ENCODE measurements at places on chromosomes 2 and 18.

GRCh38 chr2:204205538-204205937 is 269.0 kb downstream of the ICOS start:
- peak; percentile 7 for DNase-seq

DNA sequence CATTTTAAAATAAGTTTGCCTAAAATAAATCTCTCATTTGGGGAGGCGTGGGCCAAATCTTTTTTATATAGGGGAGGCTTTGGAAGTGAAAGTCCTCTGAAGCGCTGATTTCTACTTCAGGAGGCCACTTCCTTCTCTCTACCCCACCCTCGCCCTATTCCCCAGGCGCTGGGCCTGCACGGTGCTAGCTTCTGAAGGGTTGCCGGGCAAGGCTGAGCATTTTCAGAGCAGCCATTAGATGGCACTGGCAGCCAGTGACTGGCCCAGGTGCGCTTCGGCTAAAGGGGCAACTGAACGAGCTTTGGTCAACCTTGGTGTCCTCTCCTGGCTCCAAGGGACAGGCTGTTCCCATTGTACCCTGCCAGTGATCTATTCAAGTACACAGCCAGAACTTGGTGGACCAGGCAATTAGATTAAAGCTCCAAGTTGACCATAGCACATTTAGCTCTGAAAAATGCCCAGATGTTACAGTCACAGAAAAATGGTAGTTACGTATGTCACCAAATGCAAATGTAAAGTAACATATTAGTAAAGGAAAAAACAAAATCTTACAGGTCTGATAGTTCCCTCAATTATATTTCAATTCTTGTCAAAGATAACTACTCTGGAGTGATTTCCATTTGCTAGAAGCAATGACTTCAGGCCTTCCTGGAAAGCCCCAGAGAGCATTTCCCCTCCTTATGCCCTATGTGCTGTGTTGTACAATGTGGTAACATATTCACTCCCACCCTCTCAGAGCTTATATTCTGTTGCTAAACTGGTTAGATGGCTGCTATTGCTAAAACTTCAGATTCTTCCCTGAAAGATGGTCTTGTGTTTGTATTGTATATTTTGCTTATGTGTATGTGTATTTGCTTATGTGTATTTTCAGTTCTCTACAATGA is 2.1 kb downstream of the POMC start:
- peak; percentile 57 for DNase-seq

- no peak for DNase-seq
These were observed 259.8 kb upstream of the SALL3 start for GRCh38 chr18:78719821-78720220.

DNA sequence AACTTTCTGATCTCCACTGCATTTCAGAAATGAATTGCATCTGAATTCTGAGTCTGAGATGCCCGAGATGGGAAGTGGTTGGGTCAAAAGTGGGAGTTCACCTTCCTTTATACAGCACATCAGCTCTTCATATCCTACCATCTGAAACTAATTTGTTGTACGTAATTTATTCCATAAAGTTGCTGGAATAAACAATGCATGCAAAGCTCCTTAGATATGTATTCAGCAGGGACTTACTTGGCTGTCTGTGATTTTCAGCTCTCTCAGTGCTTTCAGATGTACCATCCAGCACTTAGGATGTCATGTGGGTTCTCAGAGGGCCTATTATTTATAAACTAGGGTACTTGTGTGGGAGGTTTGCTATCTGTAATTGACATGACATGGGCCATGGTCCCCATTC is 46.9 kb upstream of the EFEMP1 start:
- DNase-seq: no peak

DNA sequence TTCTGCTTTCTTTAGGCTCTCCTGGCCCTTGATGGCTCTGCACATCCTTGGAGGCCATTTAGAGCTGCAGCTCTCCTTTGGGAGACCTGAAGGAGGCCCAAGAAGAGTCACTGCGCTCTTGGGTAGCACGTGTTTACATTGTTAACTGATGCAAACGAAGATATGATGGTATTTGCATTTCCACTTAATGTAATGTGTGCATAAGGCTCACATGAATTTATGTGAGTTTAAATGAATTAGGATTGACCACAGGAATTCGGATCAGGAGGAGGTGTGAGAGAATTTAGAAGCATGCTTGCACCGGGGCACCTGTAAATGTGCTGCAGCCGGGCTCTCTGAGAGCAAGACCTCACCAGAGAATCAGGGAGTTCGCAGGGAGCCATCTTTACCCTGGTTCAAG is 7.5 kb downstream of the SH3RF3 start:
- no peak for DNase-seq

DNA sequence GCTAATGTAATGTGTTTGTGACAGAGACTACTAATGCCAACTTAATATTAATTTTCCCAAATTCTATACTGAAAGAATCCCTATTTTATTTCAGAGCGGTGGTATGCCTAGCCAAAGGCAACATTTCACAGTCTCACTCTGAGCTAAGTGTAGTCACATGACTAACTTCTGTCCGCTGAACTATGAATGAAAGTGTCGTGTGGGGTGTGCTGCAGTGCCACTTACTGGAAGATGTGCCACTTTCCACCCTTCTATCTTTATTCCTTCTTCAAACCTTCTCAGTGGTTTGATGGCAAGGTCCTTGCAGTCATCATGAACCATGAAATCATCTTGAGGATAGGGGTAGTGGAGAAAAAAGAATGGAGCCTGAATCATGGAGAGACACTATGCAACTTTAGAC is 47.3 kb upstream of the C1D start:
- no peak for DNase-seq

- no peak for DNase-seq
These were observed 42.1 kb downstream of the MTCL1 start for GRCh38 chr18:8747440-8747937.

GRCh38 chr2:191150230-191150599 is 579 bp downstream of the STAT4 start:
- DNase-seq: no peak

DNA sequence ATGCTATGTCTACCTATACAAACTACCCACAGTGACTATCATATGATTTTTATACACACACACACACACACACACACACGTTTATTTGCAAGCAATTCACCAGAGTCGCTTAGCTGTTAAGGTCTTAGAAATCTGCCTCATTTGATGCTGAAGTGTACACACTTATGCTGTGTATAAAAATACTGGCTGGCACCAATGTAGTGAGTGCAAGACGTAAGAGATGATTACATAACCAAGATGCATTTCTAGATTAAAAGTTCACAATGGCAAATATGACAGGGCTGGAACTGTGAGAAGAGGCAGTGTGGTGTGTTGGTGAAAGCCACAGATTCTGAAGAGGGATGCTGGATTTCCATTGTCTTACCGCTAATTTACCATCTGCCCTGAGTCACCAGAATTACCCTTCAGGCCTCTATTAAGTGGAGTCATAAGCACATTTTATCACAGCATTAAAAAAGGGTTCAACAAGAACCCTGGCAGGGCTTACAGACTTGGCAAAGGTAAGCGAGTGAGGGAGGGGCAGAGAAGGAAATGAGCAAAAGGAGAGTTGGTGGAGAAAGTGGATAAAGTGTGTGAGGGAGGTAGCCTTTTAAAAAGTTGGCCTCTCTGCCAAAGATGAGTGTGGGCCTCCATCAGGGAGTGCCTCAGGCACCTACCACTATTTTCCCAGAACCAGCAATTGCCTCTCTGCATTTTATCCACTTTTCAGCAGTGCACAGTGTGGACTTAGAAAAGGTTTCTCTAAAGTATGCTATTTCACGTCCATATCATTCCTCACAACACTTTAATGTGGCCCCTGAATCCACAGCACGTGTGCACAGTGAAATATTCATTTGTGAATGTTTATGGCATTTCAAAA is 21.5 kb downstream of the MEIS1 start:
- no peak for DNase-seq

DNA sequence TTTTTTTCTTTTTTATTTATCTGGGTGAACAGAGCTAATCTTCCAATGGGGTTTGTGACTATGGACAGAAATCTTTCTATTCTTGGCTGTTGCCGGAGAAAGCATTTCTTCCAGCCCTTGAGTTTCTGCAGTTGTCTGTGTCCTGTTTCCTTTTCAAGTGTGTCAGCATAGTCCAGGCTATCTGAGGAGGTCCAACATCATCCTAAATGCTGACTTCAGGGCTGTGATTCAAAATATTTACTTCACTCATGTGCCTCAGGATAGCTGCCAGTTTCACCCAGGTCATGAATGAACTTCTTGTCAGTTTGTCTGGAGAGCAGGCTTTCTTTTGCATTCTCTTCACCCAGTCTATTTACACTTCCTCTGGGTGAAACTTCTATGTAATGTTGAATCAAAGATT is 27.9 kb downstream of the ITGAV start:
- DNase-seq: no peak

- no peak for DNase-seq
These were observed 162.5 kb upstream of the TMEFF2 start for GRCh38 chr2:192357217-192357616.

DNA sequence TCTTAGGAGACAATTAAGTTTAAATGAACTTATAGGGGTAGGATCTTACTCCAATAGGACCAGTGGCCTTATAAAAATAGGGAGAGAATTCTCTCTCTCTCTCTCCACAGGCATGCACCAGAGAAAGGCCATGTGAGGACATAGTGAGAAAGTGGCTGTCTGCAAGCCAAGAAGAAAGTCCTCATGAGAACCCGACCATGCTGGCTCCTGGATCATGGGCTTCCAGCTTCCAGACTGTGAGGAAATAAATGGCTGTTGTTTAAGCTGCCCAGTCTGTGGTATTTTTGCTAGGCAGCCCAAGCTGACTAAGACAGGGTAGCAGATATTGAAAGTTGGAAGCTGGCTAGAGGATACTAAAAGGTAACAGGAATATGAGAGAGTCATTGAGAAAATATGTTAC is 454.0 kb downstream of the NBAS start:
- no peak for DNase-seq

DNA sequence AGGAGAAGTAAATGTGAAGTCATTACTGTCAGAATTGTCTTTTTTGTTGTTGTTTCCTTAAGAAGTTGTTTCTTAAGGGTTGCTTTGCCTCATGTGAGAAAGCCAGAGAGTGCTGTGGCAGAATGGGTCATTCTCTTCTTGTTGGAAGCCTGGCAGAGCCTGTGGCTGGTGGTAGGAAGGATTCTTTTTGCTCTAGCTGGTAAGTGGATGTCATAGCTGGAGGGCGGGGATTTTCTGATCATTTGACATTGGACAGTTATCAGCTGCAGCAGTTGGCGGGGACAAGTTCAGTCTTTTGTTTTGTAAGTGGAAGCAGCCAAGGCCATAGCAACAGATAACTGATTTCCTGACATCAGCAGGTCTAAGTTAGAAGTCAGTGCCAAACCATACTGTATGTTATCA is 5.5 kb upstream of the RMDN2 start:
- DNase-seq: no peak

DNA sequence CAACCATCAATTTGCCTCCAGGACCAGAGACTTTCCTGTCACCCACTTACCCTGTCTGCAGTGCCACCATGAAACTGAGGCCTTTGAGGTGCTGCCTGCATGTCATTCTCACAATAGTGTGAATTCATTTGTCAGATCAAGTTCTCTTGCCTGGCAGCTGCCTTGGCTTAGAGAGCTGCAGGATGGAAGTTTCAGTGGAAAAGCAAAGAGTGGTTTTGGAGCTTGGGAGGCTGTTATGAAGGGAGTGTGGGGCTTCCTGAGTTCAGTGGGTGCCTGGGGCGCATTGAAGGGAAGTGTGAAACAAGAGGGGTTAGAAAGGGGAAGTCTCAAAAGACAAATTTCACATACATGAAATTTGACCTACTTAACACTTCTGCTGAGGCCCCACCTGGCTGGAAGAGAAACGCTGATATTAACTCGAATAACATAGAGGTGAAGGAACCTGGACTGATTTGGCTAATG is 7.9 kb upstream of the LBH start:
- DNase-seq: no peak

GRCh38 chr18:8231316-8231715 is 377.9 kb upstream of the RAB12 start:
- DNase-seq: no peak

- no peak for DNase-seq
These were observed 19.1 kb downstream of the MSH2 start for GRCh38 chr2:47422016-47422415.

Data from activated CD4-positive, alpha-beta T cell treated with anti-CD3 and anti-CD28 coated beads for 48 hours (primary cell).